Omental fat pad (tissue), 4 donors: ENCODE measurements at places on chromosomes 5 and 9. TPM values are rescaled to one million over a fixed set of nuclear protein-coding genes. Genes with fewer than 3 reads are reported as not detected.

PDE8B gene
- 53.1 TPM for total RNA-seq

ANKRD34B gene
- not detected for total RNA-seq

FREM1 gene
- 1.3 TPM for total RNA-seq

GRCh38 chr5:142023836-142024235, 11.0 kb upstream of the GNPDA1 start:
- no peak for DNase-seq

- DNase-seq = no peak
Observed at GRCh38 chr5:171121638-171122037, 187.4 kb upstream of the TLX3 start.

- no peak for DNase-seq
Observed at GRCh38 chr5:80988419-80988935, 28.3 kb downstream of the RASGRF2 start.

GRCh38 chr9:94245651-94246050, 13.4 kb upstream of the ZNF169 start:
- no peak for DNase-seq
